ENCODE measurements at places on chromosomes 2 and 18.

DNA sequence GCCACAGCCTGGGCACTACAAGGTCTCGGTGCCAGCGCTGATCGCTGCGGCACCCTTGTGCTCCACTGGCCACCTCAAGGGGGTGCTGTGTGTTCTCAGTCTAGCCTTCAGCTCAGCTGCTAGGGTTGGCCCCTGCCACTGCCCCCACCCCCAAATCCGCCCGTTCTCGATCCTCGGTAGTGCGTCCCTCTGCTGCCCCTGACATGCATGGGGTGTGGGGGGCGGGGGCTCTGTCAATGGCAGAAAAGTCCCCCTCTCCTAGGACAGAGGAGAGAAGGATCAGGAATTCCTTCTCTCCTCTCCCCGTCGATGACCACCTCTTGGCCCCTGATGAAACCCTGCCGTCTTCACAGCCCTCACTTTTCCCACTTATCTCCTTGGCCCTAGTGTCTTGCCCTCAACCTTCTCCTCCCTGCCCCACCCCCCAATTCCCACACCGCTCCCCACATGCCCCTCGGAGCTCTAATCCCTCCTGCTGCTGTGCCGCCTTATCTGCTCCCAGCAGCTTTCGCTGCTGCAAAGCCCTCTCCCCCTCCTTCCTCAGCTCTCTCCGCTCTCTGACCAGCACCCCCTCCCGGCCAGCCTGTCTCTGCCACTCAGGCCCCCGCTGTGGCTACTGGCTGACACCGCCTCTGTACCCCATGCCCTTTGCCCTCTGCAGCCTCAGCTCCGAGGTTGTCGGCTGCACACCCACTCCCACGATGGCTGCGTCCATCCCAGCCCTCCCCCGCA, 4.3 kb upstream of the ASIC4 start:
- peak; percentile 63 for DNase-seq

- no peak for DNase-seq
These were observed 22.8 kb upstream of the ZNF385B start for GRCh38 chr2:179884193-179884592.

DNA sequence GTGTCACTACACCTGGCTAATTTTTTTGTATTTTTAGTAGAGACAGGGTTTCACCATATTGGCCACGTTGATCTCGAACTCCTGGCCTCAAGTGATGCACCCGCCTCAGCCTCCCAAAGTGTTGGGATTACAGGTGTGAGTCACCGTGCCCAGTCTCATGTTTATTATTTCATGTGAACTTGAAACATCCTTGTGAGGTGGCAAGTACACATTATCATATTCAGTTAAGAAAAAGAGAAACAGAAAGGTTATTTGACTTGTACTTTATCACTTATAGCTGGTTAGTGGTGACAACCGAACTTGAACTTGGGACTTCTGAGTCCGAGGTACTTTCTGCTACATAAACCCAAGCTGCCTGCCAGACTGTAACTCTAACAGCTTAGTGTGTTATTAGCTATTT, 24.4 kb downstream of the ABHD3 start:
- no peak for DNase-seq

DNA sequence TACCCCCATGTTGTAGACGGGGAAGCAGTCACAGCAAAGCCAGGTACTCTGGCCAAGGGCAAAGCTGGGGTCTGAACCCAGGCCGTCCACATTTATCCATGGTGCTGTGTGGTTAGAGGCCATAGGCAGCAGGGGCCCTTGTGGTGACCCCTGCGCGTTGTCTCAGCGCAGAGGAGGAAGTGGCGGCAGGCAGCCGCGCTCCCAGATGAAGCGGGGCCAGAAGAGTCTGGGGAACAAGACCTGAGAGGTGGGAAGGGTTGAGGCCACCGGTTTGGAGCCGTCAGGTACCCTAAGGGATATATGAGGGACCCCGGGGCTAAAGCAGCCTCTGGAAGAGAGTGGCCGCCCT, 770 bp downstream of the ZNF396 start:
- no peak for DNase-seq

DNA sequence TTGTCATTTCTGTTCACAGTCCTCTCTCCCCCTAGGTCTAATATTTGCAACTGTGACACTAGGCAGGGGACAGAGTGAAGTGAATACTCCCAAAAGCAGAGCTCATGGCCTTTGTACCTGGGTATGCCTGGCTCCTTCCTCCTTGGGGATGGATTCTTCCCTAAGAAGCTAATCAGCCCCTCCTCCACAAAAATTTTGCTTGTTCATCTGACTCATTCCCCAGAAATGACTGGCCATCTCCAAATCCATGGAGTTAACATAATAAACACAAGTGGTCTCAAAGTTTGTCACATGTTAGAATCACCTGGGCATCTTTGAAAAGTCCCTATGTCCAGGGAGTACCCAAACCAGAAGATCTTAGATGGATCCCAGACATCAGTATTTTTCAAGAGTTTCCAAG, 65.3 kb downstream of the SUCLG1 start:
- DNase-seq, result no peak

Measured in muscle of back (tissue), 13 donors.